Stimulated activated CD8-positive, alpha-beta memory T cell treated with anti-CD3 and anti-CD28 coated beads, Interleukin-4, amount 100 ng/mL, for 1 hour (primary cell): ENCODE measurements at places on chromosomes 2 and 18.

- DNase-seq, result no peak
Observed at GRCh38 chr2:123036300-123036699, 988.8 kb upstream of the CNTNAP5 start.

GRCh38 chr2:127737892-127738291 is 36.6 kb downstream of the SFT2D3 start:
- DNase-seq, result no peak

DNA sequence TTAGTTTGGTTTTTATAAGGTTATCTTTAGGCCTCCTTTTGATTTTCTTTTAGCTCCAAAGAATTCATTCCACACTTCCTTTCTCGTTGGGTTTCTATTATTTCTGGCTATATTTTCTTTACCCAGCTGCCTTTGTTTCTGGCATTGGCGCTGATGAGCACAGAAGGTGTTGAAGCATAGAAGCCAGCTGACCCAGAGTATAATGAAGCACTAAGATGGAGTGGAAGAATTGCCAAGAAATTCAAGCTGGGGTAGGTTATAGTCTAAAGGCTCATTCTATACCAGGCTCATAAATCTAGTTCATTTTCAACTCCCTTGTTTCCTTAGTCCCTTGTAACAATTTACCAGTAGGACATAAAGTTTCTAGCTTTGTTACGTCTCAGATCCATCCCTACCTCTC is 169.5 kb downstream of the HRH4 start:
- DNase-seq, result no peak

- DNase-seq, result no peak
Observed at GRCh38 chr18:56089612-56090258, 501.7 kb upstream of the TCF4 start.

GRCh38 chr18:30889519-30890301 is 152.8 kb downstream of the DSC3 start:
- DNase-seq, result no peak

DNA sequence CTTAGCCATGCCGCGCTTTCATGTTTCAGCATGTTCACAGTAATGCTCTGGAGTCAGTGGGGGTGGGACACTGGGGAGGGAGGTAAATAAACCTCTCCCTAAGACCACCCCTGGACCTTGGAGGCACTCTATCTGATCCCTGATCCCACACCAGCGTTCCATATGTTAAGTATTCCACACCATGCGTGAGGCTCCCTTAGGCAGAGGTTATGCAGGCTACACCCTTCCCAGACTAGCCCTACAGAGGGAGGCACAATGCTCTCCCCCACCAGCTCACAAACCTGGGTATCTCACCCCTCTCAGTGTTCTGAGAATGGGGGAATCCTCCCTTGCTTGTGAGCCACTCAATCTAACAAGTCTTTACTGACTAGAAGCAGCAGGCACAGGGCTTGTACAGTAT is 1610.4 kb upstream of the ZEB2 start:
- no peak for DNase-seq

GRCh38 chr2:237669628-237670392 is 42.4 kb downstream of the LRRFIP1 start:
- no peak for DNase-seq

- DNase-seq, result no peak
Observed at GRCh38 chr2:140737006-140737405, 1393.8 kb downstream of the LRP1B start.

DNA sequence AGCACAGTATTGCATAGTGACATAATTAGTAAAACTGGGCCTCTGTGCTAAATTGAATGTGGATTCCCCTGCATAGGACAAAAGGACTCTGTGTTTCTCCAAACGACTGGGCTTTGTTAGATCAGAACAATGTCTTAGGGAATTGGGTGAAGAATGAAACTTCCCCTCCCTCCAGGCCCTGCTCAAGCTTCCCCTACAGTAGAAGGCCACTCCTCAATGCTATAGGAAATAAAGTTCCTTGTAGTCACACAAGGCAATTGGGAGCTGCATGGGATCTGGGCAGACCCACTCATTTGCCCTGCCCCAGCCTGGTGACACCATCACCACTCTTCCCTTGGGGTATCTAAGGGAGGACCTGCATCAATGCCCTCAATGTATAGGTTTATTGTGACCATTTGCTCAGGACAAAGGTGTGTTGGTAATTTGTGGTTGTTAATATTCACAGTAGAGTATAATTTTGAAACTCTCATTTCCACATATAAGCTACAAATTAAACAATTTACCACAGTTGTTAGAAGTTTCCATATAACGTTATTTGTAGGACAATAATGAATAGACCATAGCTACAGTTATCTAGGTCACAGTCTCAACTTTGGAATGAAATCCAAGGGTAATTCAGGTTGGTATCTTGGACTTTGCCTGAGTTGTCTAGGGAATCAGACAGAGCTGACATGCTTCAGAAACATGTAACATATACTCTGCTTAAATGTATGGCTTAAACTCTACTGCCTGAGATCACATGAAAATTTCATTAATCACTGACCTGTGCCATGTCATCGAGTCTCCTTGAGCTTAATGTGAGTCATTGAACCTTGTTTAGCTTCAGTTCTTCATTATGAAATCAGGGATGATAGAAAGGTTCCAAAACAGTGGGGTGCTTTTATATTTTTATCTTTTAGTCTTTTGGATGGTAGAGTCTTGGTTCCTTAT is 64.8 kb upstream of the DARS1 start:
- DNase-seq, result no peak

- no peak for DNase-seq
Observed at GRCh38 chr2:222568865-222569264, 87.0 kb downstream of the FARSB start.

DNA sequence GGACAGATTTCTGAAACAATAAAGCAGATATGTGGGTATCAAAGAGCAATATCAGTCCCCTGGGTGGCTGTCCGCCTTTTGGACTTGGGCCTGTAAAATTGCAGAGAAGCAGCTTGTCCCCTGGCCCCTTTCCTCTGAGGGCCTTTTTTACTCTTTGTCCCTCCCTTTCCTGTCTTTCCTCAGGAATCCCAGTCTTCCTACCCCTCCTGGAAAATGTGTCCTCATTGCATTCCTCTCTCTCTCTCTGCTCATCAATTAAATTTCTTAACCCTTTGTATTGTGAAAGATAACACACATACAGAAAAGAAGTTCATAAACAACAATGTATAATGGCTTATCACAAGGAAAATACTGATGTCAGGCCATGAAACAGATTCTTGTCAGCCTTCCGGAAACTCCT is 3.0 kb upstream of the GRB14 start:
- no peak for DNase-seq

GRCh38 chr18:68448736-68449135 is 266.2 kb downstream of the TMX3 start:
- no peak for DNase-seq

DNA sequence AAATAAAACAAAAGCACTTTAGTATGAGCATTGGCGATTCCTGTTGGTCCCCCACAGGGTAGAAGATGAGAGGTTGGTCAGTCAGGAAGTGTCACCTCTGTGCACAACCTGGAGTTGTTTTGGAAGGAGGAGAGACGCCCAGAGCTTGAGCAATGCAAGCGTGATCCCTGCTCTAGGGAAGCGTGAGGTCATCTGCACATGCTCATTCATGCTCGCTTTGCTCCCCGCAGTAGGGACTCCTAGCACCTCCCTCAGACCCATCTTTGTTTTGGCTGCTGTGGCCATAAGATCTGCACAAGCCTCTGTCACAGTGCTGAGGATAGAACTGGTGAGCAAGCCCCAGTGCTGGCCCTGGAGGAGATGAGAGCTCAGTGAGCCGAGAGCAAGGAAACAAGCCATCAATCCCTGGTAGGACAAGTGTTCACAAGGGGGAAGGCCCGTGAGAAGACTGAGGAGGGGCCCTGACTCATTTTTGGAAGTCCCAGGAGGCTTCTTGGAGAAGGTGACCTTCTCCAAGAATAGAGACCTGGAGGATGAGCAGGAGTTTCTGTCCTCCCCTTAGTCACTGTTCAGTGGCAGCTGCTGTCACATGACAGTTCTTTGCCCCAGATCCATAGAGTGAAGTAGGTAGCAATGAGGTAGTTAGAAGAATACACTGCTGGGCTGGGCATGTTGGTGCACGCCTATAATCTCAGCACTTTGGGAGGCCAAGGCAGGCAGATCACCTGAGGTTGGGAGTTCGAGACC is 13.3 kb upstream of the ATP8B1 start:
- no peak for DNase-seq
